ENCODE measurements at places on chromosomes 16 and 17.

- DNase-seq, result no peak
Observed at GRCh38 chr16:85445064-85445778, 167.9 kb upstream of the GSE1 start.

DNA sequence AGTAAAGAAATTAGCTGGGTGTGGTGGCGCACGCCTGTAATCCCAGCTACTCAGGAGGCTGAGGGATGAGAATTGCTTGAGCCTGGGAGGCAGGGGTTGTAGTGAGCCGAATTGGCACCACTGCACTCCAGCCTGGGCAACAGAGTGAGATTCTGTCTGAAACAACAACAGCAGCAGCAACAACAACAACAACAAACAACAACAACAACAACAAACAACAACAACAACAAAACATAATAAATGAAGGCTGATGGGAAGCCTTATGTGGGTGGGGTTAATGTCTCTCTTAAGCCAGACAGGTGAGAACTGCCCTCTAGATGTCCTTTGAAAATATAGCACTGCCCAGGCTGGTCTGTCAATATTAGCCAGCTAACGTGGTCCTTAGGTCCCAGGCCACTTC lies 107.3 kb downstream of the MSI2 start:
- no peak for DNase-seq

DNA sequence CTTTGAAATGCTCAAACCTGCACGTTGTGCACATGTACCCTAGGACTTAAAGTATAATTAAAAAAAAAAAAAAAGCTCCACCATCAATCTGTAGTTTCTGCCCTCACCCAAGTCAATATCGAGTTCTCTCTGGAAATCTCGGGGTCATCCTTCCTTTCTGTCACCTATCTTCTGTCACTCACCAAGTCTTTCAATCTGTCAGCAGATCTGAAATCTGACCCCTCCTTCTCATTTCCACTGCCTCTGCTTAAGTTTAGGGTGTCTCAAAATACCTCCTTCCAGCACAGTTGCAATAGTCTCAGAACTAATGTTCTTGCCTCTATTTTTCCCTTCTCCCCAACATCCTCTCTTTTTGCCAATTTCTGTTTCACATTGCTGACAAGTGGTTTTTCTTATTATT lies 32.3 kb downstream of the FTO start:
- DNase-seq, result no peak

- DNase-seq, result no peak
Observed at GRCh38 chr16:11212798-11213196, 43.2 kb downstream of the SOCS1 start.

DNA sequence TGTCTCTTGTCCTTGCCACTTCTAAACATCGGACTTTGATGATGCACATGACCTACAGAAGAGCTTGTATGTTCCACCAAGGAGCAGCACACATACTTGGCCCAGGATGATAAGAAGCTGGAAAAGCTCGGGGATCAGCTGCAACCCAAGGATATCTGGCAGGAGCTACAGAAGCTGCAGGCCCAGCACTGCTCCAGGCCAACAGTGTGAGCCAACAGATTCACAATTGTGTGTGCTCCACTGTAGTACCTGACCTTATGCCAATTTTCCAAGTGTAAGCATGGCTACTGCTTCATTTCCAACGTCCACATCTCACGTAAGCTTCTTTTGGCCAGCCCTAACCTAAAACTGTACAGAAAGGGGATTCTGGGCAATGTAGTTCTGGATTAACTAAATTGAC lies 83.4 kb downstream of the COX10 start:
- no peak for DNase-seq

DNA sequence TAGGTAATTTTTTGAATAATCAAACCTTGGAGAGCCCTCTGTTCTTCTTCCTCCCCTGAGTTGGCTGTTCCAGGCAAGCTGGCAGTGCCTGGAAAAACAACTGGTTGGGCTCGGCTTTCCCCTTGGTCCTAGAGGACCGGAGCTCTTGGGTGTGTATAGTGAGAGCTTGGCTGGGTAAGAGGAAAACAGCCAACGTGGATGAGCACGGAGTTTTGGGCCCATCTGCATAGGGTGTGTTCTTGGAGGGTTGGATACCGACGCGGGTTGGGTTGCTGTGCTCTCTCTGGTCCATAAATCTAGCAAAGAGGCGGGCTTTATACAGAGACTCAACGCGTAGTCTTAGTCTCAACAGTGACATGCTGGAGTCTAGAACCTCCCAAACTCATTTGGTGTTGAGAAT lies 23.2 kb downstream of the ITGB3 start:
- no peak for DNase-seq

DNA sequence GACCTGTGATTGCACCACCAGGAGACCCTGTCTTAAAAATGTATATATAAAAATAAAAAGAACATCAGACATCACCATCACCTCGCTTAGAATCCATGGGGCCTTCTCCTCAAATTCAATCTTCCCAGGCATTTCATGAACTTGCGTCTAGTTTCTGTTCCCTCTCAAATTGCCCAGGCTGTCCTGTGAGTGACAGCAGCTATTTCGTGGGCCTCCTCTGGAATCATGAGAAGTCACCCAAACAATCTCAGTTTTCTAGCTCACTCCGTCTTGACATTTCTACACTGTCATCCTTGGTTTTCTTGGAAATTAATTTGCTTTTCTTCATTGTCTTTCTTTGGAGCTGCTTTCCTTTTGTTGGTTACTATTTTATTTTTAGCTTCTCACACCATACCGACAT lies 7.3 kb downstream of the SLC52A1 start:
- DNase-seq, result no peak

DNA sequence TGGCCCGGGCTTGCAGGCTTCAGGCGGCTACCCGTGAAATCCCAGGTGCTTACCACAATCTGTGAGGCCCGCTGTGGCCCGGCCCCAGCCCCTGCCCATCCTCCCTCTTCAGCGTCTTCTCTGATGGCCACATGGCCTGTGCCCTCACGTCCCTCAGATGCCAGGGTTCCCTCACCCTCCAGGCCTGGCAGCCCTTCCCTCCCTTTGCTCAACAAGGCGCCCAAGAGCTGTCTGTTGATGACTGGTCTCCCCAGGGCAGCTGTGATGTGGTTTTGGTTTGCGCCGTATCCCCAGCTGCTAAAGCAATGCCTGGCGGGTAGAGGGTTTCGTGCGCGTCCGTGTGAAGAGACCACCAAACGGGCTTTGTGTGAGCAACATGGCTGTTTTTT lies 35.1 kb downstream of the PMM2 start:
- no peak for DNase-seq

GRCh38 chr17:65018610-65019316 lies 37.8 kb downstream of the GNA13 start:
- no peak for DNase-seq

DNA sequence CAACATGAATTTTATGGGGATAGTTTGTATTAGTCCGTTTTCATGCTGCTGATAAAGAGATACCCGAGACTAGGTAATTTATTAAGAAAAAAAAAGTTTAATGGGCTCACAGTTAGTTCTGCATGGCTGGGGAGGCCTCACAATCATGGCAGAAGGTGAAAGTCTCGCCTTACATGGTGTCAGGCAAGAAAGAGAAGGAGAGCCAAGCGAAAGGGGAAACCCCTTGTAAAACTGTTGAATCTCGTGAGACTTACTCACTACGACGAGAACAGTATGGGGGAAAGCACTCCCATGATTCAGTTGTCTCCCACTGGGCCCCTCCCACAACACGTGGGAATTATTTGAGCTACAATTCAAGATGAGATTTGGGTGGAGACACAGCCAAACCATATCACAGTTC lies 181.5 kb downstream of the PRKCA start:
- no peak for DNase-seq

DNA sequence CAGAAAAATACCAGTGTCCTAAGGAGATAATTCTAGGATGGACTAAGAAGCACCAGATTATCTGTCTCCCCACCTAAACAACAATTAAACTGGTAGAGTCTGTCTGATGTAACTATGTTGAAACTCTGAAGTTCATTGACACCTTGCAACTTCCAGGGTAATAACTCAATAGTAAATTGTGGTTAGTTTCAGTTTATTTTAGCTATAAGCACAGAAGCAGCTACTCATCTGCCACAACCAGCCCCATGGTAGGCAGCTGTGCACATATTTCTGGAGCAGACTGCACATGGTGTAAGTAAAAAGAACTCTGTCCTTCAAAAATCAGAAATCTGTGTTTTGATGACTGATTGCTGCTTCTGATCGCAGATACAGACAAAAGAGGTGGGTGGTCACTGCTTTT lies 852.1 kb downstream of the CDH11 start:
- DNase-seq, result no peak

DNA sequence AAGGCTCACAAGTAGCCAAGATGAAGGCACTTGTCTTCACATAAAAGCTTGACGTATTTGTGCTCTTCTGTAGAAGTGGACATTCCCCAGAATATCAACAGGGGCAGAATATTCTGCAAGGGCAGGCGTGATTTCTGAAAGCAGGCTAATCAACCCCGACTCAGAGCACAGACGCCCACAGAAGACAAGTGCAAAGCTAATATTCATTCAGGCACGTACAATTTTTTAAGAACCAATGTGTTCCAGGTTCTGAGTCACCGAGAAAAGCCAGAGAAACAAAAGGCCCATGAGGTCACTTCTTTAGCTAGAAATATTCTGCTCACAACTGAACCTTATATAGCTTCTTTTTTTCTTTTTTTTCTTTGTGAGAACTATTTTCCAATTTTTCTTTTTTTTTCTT lies 121.6 kb downstream of the DNAH9 start:
- DNase-seq, result no peak

- DNase-seq, result no peak
Observed at GRCh38 chr17:47214931-47215330, 5.8 kb downstream of the MYL4 start.

- DNase-seq, result no peak
Observed at GRCh38 chr16:87042551-87043230, 274.5 kb downstream of the C16orf95 start.

DNA sequence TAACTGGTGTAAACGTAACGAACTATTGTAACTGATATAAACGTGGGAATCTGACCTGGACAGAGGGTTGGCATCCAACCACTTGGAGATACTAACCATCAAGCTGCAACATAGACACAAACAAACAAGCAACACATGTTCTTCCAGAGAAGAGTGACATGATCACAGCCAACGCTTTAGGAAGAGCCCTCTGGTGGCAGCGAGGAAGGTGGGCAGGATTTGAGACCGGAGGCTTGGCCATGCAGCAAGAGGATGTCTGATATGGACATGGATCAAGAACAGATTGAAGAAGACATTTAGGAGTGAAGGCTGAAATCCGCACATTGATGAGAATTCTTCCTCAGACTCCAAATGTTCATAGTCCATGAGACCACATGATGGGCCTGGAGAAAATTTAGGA lies 40.3 kb upstream of the TNRC6A start:
- no peak for DNase-seq

DNA sequence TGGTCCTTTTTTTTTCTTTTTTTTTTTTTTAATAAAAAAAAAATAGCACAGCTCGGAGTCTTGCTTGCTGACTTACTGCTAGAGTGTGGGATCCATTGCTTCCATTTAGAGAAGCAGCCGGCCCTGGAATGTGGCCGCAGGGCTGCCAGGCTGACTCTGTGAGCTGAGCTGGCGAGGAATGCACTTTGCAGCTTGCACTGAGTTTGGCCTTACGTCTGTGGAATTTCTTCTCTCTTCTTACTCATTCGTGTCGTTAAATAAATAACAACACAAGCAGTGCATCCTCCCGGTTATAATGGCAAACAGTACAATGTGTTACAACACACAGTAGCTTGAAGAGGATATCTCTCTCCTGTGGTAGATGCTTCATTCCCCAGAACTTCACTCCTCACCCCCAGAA lies 69.2 kb downstream of the PRKCB start:
- no peak for DNase-seq

DNA sequence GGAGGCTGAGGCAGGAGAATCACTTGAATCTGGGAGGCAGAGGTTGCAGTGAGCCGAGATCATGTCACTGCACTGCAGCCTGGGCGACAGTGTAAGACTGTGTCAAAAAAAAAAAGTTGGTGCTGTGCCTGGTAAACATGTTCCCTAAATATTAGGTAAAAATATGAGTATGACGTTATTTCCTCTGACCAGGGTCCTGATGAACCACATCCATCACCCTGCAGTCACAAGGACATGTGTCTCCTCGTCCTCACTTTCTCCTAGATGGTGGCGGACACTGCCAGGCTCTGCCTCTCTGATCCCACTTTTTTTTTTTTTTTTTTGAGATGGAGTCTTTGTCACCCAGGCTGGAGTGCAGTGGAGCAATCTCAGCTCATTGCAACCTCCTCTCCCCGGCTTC lies 28.7 kb downstream of the LGALS9 start:
- DNase-seq, result no peak

- DNase-seq, result no peak
Observed at GRCh38 chr16:66581246-66581952, 2.1 kb downstream of the CMTM2 start.

GRCh38 chr17:30326809-30327208 lies 7.0 kb downstream of the TMIGD1 start:
- no peak for DNase-seq

DNA sequence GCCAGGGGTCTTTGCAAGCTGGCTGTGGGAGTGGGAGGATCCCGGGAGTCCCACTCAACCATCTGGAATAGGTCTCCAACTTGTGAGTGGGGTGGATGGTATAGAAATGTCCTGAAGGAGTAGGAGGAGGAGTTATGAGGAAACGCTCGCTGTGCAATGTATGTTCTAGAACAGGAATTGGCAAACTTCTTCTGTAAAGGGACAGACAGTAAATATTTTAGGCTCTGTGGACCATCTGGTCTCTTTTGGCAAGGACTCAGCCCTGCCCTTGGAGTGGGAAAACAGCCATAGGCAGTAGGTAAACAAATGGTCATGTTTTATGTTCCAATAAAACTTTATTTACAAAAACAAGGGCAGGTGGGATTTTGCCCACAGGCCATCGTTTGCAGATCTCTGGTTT lies 149.2 kb downstream of the NPIPB5 start:
- no peak for DNase-seq

DNA sequence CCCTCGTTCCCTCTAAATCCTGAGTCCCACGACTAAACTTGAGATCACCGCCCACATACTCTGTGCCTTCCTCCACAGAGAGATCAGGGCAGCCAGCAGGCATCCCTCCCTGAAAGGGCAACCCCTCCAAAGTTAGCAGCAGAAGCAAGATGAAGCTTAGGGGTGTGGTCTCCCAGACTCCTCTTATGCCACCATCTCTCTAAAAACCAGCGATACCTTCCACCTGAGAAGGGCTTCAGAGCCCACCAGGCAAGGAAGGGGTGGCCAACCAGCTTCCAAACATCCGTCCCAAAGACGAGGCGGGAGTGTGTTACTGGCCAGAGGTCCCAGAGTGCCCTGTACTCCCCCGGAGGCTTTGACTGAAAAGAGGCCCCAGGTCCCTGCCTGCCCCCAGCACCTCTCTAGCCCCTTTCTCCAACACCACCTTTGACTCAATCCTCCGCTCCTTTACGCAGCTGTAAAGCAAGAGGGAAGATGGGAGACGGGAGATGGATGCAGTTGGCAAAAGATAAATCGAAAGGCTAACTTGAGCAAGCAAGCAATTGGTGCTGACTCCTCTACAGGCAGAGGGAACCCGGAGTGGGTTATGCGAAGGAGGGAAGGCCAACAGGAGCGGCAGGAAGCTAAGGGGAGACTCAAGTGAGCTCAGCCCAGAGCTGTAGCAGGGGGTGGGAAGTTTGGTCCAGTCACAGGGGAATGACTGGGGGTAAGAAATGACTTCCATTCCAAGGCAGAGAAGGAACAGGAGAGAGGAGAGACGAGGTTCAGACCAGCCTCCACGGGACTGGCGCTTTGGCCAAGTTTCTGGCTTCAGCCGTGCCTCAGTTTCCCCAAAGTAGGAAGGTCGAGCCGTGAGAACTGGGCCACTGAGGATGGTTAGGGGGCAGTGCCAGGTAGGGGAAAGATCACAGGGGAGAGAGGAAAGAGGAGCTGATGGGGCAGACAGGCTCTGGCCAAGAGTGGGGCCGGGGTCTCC lies 1.0 kb downstream of the ST3GAL2 start:
- DNase-seq, result no peak

Measured in activated naive CD4-positive, alpha-beta T cell treated with anti-CD3 and anti-CD28 coated beads, Interleukin-2, amount 50 U/mL, for 16 hours (primary cell).